ENCODE measurements at places on chromosomes 12 and 14.

DNA sequence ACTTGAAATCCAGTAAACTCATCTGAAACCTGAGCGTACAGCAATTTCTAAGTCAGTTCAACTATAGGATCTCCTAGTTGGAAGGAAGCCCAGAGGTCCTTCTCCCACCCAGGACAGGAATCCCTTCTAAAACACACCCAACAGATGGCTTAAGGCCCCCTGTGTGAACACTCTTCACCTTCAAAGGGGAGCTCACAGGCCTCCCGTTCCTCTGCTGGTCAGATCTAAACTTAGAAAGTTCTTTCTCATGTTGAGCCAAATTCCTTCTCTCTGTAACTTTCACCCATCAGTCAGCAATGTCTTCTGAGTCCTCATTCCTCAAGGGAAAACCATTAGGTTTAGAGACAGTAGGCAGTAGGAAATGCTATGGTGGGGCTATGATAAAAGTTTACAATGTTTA lies 355.2 kb downstream of the PCNX1 start:
- no peak for DNase-seq

DNA sequence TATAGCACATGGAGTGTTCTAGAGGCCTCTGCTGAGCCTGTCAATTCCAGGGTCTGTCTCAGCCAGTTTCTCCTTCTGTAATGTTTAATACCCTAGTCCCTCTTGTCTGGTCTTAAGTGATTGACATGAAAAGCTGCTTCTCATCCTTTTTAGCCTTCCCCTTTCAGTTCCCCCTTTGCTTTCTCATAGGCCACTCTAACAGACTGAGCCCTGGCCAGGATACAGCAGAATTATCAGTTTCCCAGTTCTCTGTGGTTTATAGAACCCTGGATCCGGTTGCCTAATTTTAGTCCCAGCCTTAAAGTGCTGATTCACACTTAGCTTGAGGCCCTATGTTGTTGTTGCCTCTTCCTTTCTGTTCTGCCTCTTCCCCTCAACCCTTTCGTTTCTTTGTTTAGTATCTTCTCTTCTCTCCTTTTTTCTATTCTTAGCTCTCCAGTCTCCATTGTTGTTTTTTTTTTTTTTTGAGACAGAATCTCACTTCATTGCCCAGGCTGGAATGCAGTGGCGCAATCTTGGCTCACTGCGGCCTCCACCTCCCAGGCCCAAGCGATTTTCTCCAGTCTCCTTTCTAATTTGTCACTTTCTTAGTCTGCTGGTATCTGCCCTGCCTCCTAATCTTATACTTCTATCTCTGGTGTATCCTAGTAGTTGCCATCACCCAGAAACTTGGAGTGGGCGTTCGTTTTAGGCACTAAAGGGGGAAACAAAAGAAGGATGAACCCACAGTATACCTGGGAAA lies 2.9 kb upstream of the BIN2 start:
- DNase-seq: no peak

GRCh38 chr12:103505371-103506236 lies 9.8 kb upstream of the C12orf42 start:
- no peak for DNase-seq

DNA sequence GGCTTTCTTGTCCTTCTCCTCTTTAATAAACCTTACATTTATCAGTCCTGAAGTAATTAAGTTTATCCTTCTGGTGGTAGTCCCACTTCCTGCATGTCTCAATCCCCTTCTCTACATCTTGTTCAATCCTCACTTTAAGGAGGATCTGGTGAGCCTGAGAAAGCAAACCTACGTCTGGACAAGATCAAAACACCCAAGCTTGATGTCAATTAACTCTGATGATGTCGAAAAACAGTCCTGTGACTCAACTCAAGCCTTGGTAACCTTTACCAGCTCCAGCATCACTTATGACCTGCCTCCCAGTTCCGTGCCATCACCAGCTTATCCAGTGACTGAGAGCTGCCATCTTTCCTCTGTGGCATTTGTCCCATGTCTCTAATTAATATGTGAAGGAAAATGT lies 79.3 kb downstream of the ZFC3H1 start:
- no peak for DNase-seq

- peak; percentile 32 for DNase-seq
Measured at GRCh38 chr12:53190108-53190729, 9.5 kb upstream of the CSAD start.

DNA sequence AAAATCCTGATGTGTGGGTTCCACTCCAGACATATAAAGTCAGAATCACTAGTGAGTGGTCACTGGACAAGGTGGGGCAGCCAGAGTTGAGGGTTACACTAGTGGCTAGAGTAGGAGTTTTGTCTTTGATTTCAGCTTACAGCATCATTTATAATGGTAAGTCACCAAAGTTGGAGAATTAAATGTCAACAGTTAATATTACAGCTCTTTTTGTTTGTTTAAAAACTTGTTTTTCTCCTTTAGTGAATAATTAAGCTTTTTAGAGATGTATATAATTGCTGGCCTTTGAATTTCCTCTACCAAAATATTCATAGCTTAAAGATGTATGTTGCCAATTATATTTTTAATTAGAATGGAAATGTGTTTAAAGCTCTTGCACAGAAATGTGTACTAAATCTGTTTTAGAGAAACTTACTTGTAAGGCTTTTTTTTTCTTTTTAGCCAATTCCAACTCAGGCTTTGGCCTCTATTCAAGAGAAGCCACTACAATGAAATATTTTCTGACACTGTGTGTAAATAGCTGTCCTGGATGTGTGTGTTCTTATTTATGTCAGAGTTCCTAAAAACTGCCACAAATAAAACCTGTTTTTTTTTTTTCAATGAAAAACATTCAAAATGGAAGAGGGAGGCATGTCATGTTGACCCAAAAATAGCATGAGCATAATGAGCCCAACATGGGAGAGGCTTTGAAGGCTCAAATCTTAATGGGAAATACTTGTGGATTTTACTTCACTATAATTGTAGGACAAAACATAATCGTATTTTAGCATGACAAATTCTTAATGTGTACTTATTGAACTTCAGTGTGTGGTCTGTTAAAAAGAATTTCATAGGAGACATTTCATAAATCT lies 92.2 kb downstream of the TBC1D30 start:
- DNase-seq: no peak

DNA sequence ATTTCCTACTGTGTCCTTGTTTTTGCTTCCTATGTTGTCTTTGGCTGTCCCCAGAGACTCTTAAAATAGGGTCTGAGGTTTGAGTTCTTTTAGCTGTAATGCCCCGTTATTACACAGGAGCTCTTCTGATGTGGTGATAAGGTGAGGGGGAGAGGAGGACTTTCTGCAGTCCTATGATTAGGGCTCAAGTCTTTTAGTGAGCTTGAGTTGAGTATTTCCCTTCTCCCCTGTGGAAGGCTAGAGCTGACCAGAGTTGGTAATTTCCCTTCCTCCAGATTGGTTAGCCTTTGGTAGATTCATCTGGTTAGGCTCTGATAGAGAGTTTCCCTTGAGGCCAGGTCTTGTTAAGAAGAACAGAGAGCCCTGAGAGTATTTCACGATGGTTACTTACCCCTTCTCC lies 4.3 kb upstream of the HIF1A start:
- DNase-seq: no peak

- no peak for DNase-seq
Measured at GRCh38 chr12:2049604-2050540, 2.9 kb upstream of the CACNA1C start.

- DNase-seq: no peak
Measured at GRCh38 chr14:20667957-20668356, 16.4 kb upstream of the RNASE4 start.

- DNase-seq: no peak
Measured at GRCh38 chr14:77485901-77486678, 12.5 kb downstream of the ISM2 start.

- no peak for DNase-seq
Measured at GRCh38 chr12:91959220-91959619, 186.4 kb downstream of the BTG1 start.

DNA sequence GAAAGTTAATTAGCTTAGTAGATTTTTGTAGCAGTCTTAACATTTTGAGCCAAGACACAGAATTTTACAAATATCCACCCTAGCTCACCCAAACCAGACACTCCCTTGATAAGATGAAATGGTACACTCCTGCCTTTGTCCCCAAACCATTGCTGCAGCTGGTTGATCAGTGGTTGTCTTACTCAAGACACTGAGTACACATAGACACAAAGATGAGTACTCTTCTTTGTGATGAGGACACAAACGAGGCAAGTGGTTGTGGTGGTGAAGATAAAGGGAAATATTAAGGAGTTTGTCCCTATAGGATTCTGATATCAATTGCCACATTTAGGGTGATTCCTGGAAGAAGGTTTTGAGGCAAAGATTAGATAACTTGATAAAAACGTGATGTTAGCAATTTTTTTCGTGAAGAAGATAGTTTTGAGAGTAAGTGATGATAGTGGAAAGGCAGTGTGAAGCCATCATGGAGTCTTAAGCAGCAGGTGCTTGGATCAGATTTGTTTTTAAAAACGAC lies 21.4 kb upstream of the ATP2B1 start:
- DNase-seq: no peak

DNA sequence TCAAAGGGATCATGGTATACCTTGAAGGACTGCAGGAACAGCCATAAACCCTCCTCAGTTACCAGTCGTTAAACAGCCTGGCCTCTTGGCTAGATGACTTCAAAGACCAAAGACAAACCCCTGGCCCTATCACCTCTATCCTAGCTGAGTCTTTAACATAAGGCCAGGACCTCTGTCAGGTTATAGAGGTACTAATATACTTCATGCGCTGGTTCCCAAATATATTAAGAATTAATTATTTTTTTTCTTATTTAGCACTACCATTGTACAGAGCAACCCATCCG lies 459.8 kb downstream of the RAD51B start:
- no peak for DNase-seq

DNA sequence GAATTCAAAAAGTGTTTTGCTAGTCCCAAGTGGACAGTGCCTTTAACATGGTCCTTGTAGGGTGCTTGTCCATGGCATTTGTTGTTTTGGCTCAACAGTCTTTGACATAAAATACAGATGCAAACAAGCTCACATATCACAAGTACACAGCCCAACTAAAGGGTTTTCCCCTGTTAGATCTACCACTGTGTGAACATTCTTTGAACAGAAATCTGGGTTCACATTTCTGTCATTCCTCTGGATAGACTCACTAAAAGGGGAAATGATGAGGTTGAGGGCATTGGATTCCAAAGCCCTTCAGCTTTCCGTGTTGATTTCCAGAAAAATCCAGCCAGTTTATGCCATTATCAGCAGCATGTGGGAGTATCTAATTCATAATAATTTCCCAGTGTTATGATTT lies 54.1 kb downstream of the EP400 start:
- DNase-seq: no peak

- peak; percentile 13 for DNase-seq
Measured at GRCh38 chr12:39723831-39724230, 104.2 kb upstream of the ABCD2 start.

- DNase-seq: no peak
Measured at GRCh38 chr14:68784226-68784910, 8.5 kb downstream of the ZFP36L1 start.

GRCh38 chr12:121949648-121950397 lies 31.4 kb downstream of the CFAP251 start:
- peak; percentile 5 for DNase-seq

GRCh38 chr12:104201238-104202001 lies 14.2 kb upstream of the TXNRD1 start:
- DNase-seq: peak; percentile 70

DNA sequence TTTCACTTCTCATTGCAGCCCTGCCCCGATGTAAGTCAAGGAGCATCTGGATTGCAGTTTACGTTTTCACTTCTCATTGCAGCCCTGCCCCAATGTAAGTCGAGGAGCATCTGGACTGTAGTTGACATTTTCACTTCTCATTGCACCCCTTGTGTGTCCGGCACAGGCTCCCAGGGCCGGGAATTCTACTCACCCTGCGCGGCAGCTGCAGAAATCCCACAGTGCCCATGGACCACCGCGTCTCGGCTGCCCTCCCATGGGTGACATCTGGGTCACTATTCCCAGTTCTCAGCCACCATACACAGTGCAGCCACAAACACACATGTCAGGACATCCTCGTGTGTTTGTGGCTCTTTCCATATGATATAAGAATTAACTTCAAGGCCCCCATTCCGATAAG lies 378.5 kb downstream of the ADGRD1 start:
- no peak for DNase-seq

DNA sequence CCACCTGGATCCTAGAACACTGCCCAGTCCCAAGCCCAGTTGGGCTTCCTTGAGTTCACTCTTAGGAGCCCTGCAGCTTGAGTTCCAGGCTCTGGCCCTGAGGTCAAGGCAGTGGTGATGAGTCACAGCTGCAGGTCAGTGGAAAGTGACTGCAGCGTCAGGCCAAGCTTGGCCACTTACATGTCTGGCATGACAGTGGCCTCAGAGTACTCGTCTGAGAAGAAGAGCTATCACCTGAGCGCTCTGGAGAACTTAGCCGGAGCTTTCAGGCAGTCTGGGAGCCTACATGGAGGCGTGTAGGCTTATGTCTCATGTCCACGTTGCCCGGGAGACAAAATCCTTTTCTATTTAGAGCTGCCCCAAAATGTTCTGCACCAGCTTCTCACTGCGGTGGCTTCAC lies 75.6 kb downstream of the ARL6IP4 start:
- DNase-seq: no peak

- no peak for DNase-seq
Measured at GRCh38 chr12:57850854-57851430, 4.4 kb upstream of the CTDSP2 start.

- DNase-seq: no peak
Measured at GRCh38 chr12:105723494-105723893, 393.0 kb downstream of the C12orf75 start.

DNA sequence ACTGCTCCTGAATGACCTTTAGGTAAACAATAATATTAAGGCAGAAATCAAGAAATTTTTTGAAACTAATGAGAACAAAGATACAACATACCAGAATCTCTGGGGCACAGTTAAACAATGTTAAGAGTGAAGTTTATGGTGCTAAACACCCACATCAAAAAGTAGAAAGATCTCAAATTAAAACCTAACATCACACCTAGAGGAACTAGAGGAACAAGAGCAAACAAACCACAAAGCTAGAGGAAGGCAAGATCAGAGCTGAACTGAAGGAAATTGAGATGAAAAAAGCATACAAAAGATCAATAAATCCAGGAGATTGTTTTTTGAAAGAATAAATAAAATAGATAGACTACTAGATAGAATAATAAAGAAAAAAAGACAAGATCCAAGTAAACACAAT lies 7.2 kb downstream of the OR8S1 start:
- DNase-seq: no peak

GRCh38 chr12:45615268-45615667 lies 114.2 kb upstream of the ARID2 start:
- DNase-seq: peak; percentile 0

DNA sequence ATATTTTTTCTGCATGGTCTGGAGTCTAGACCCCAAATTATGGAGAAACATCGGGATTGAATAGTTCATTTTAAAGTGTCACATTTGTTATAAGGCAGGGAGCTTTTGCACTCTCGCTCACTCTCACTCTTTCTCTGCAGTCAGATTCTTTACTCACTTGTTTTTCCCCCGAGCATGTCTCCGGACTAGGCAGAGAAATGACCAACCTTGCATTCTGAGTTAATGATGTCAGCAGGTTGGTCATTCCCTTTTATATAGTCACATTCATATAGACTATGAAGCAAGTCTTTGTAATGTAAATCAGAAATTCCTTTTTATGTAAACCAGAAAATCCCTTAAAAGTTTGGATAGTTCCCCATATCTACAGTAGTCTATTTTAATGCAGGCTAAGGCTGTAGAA lies 4.1 kb downstream of the C12orf75 start:
- DNase-seq: no peak

Data from NCI-H345 (cell line).